ENCODE measurements at places on chromosomes 7 and 10.

DNA sequence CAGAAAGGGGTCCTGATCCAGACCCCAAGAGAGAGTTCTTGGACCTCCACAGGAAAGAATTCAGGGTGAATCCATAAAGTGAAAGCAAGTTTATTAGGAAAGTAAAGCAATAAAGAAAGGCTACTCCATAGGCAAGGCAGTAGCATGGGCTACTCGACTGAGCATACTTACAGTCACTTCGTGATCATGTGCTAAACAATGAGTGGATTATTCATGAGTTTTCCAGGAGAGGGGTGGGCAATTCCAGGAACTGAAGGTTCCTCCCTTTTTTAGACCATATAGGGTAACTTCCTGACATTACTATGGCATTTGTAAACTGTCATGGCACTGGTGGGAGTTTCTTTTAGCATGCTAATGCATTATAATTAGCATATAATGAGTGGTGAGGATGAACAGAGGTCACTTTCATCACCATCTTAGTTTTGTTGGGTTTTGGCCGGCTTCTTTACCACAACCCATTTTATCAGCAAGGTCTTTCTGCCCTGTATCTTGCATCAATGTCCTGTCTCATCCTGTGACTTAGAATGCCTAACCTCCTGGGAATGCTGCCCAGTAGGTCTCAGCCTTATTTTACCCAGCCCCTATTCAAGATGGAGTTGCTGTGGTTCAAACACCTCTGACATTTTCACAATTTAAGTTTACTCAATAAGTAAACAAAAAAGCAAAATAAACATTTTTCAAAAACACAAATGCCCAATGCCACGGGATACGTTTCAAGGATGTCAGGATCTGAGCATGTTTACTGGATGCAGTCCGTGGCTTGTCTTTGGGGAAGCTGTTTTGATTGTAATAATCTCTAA is 37.0 kb downstream of the ALOX5 start:
- DNase-seq = no peak

- peak; percentile 42 for DNase-seq
These were observed 41.1 kb downstream of the RASGEF1A start for GRCh38 chr10:43225787-43226153.

DNA sequence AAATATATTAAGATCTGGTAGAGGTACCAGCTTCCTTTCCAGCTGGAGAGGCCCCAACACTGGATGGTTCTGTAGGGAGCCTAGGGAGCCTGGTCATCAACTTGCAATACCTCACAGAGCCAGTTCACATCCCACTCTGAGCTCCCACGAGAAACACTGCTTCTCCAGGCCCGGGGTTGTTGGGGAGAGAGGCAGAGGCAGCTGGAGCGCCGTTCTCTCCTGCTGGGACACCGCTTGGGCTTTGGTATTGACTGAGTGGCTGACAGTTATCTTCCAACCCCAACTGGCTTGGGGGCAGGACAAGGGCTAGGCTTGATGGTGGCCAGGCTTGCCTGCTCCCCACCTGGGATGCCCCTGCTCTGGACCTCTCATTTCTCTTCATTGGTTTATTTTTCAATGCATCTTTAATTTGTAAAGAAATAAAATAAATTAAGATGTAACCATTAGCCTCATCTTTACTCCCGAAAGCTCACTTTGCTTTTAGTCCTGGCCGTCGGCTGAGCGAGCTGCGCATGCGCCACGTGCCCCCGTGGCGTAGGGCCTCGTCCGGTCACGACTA is 10.0 kb upstream of the CHCHD1 start:
- peak; percentile 73 for DNase-seq

DNA sequence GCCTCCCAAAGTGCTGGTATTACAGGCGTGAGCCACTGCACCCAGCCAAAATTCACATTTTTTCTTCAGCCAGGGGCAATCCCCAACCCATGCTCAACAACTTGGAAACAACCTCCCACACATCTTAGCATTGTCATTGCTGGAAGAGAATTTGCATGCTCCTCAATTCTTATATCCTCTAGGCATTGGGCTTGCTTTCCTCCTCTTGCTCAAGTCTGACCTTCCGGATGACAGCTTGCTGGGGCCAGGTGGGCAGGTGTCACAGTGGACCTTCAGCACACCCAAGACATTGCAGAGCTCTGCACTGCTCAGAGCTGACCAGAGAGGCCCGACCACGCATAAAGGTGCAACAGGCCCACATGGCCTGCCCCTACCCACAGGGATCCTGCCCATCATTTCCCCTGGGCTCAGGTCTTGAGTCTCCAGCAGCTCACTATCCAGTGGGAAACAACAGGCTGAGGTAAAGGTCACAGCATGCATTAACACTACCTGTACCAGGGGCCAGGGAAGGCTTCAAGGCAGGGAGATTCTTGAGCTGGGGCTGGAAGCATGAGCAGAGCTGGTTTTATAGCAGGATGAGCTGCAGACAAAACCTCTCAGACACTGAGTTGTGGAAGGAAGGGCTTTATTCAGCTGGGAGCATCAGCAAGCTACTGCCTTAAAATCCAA is 6.8 kb upstream of the GPR15LG start:
- no peak for DNase-seq

GRCh38 chr10:119217991-119218490 is 10.7 kb downstream of the GRK5 start:
- no peak for DNase-seq

DNA sequence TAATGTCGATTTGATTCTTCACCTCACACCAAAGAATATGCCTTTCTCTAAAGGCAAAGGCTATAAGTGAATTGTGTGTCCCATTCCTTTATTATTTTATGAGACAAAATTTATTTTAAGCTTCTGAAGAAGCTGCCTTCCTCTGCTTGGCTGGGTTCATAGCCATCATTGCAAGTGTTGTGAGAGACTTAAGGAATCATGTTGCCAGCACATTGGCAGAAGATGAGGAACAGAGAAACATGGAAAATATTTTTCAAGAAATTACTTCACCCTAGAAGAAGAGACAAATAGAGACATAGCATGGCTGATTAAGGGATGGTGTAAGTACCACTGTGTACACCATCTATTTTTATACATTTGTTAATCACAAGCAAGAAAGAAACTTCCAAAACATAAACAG is 230.1 kb upstream of the SEMA3E start:
- DNase-seq = no peak

All from stimulated activated CD4-positive, alpha-beta T cell treated with anti-CD3 and anti-CD28 coated beads, Interleukin-1b, Interleukin-23, amount 100 ng/mL, for 4 hours (primary cell).